ENCODE measurements at places on chromosomes 1 and 21.

DNA sequence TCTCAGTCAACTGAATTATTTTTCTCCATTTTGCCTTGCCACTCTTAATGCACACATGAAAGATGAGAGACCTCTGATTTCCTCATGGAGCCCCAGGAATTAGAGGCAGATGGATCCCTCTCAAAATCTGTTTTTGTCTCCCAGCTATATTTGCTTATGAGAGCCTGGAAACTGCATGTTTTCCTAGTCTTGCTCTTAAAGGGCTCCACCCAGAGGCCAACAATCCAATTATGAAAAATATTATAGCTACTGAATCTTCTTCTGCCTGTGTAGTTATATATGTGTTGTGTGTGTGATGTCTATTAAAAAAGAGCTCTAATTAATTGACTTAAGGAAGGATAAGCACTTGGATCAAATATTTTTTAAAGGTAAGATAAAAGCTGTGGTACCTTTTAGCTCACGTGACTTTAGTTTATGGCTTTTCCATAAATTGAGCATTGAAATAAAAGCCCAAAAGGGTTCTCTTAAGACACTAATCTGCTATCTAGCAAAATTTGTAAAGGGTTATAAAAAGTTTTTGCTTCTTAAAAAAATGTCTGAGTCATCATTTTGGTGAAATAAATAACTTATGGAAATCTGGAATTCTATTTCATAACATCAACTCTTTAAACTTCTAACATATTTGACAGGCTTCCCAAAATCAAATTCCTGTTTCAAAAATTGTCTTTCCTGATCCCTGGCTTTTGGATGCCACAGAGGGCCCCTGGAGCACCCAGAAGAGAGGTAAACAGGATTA is 31.2 kb upstream of the TSPEAR start:
- DNase-seq: no peak

DNA sequence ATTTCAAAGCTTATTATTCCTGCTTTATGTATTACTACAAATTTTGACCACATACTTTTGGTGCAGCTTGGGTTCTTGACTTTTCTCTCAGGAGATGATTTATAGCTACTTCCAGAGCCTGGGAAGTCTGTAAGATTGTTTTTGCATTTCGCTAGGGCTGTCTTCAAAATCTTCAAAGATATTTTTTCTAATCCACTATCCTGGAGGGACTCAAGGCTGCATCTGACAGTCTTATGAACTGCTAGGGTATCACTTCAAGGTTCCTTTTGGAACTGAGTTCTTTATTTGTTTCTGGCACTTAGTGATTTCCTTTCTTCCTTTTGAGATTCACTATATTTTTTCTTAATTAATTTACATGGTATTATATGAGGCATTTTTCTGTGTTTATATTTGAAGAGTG is 90.0 kb upstream of the LYPLAL1 start:
- DNase-seq: no peak

GRCh38 chr1:37630426-37631028 is 4.2 kb downstream of the RSPO1 start:
- no peak for DNase-seq

- no peak for DNase-seq
Measured at GRCh38 chr1:108716437-108717230, 3.9 kb downstream of the FNDC7 start.

DNA sequence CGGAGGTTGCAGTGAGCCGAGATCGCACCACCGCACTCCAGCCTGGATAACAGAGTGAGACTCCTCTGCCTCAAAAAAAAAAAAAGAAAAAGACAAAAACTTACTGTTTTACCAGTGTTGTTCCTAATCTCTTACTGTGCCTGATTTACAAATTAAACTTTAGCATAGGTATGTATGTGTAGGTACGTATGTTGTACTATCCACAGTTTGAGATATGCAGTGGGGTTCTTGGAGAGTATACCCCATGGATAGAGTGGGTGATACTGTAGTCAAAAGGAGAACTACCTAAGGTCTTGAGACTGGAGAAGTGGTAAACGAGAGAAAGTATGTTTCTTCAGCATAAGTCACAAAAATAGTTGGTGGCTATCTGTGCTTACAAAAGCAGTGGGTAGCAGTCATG is 38.6 kb downstream of the RNF11 start:
- DNase-seq: no peak

GRCh38 chr1:110021285-110021684 is 13.1 kb upstream of the STRIP1 start:
- DNase-seq: no peak

DNA sequence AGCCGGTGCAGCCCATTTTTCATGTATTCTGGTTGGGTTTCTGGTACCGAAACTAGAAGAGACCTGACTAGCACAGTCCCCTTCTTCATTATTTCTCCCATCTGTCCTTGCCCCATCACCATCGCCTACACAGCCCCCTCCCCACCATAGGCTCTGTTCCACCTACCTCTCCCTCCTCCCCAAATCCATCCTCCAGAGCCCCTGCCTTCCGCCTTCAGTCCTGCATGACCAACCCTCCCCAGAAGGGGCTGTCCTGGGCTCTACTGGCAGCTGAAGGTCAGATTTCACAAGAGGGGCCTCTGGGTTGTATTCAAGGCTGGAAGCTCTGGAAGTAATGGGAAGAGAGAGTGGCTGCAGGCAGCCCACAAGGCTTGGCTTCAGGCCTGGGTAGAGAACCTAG is 55.2 kb downstream of the SDC3 start:
- DNase-seq: no peak

DNA sequence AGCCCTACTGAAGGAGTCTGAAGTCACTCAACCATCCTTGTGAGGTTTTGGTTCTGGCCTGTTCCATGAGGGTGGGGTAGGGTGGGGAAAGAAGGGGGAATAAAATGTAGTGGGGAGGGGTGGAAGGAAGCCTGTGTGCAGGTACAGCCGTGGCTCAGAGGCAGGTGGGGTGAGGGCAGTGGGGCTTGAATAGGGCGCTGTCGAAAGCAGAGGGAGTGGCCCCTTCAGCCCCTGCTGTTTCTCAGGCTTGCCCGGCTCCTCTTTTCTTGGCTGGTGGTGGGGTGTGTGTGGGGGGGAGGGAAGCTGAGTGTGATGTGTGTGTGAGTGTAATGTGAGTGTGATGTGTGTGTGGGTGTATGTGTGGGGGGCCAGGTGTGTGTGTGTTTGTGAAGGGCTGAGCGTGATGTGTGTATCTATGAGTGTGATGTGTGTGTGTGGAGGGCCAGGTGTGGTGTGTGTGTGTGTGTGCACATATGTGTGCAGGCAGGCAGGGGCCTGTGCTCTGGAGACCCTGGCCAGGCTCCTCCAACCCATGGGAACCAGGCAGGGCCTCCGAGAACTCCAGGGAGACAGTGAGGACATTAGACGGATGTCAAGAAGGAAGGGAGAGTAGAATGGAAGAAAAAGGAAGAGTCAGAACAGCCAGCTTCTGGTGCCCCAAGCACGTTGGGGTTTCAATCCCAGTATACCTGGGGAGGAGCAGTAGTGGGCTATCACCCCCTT is 9.0 kb downstream of the SOX13 start:
- no peak for DNase-seq

GRCh38 chr21:25528515-25528914 is 78.8 kb downstream of the MRPL39 start:
- no peak for DNase-seq

GRCh38 chr1:39266269-39266668 is 61.8 kb downstream of the MACF1 start:
- no peak for DNase-seq

- no peak for DNase-seq
Measured at GRCh38 chr1:67682659-67683197, 2.3 kb upstream of the GADD45A start.

- no peak for DNase-seq
Measured at GRCh38 chr1:94927405-94928175, 680 bp upstream of the CNN3 start.

GRCh38 chr1:40140211-40140973 is 20.8 kb upstream of the RLF start:
- no peak for DNase-seq

- no peak for DNase-seq
Measured at GRCh38 chr21:44637018-44637850, at the start of gene KRTAP10-10. KRTAP10-10 (plus strand) TSS chr21:44637356; CDS start chr21:44637418, 62 bp downstream.

GRCh38 chr1:205970486-205970885 is 27.2 kb upstream of the SLC26A9 start:
- DNase-seq: no peak

GRCh38 chr1:1598051-1598719 is 1.8 kb downstream of the FNDC10 start:
- no peak for DNase-seq

DNA sequence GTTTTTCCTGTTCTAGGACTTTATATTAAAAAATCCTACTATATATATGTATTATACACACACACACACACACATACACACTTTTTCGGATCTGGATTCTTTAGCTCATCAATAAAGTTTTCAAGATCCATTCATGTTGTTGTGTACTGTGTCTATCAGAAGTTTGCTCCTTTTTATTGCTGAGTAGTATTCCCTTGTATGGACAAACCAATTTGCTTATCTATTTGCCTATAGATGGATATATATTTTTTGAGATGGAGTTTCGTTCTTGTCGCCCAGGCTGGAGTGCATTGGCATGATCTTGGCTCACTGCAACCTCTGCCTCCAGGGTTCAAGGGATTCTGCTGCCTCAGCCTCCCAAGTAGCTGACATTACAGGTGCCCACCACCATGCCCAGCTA is 20.3 kb upstream of the LIN9 start:
- DNase-seq: no peak

DNA sequence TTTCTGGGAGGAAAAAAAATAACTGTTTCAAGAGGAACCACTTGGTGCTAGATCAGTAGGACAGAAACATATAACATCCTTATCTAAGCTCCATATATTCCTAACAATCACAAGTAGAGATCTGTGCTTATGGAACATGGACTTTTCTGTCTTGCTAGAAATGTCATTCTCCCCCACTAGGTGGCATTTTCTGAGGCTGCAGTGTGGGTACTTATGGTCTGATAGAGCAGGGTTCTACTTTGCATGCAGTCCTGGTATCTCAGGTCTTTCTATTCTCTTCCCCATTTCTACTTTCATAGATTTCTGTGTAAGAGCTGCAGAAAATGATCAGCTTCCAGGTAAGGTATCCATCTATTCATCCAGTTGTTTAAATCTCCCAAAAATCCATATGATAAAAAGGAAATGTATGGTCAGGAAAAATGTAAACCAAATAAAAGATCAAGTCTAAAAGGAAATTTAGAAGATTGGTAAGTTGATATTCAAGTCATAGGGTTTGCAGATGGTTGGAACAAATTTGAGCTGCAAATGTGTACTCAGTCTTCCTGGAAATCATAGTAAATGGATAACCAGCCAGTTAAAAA is 1.5 kb downstream of the ZNF684 start:
- DNase-seq: no peak

DNA sequence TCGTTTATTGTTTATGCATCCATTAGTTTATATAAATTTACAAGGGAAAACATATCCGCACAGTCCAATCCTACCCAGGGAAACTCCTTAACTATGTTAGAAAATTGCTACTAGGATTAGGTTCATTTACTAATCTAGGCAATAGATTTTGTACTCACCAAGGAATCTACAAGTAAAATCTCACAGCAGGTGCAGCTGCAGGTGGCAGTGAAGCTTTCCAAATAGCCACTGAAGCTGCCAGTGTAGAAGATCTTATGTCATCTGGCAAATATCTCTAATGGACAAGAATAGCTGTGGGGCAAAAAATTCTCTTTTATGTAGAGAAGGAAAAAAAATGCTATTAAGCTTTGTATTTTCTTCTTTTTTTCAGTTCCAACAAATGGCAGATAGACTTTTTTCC is 963.4 kb upstream of the ADGRL4 start:
- DNase-seq: no peak

DNA sequence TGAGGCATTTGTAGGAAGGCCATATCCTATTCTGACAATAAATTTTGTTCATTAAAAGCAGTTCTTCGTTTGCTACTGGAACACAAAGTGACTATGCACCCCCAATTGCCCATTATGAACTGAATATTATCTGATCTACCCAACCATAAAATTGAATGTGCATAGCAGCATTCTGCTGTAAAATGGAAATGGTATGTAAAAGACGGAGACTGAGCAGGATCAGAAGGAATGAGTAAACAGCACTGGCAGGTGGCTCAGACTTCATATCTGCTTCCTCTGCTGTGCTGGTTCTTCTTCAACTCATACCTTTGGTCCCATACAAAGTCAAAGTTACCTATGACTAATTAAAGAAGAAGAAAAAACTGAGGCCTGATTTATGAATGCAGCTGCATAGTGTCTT is 339.5 kb downstream of the PLA2G4A start:
- no peak for DNase-seq
